ENCODE measurements at places on chromosomes 6 and 20.

DNA sequence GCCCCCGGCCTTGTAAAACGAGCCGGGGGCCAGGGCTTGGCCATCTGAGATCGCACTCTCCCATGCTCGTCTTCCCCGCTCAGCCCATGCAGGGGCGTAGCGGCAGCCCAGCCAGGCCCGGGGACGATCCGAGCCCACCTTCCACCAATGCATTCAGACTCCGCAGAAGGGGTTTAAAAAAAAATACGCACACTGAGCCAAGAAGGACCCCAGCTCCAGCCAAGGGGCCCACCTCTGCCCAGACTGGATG lies 320 bp downstream of the GSTA4 start:
- DNase-seq, result no peak

DNA sequence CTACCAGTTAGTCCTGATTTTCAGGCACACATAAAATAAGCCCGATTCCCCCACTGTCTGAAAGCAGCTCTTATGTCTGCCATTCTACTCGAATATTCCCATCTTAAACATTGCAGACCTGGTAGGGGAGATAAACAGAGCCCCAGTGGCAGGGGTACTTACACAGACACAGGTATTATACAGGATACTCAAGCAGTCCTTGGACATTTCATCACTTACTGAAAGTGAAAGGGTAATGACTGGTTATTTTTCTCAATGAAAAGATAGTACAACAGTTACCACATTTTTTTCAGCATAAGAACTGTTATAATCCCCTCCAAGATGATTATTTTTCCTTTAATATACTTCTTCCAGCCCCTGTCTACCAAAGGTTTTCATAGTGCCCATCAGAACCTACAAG lies 37.8 kb downstream of the TRPC4AP start:
- no peak for DNase-seq

- DNase-seq, result no peak
Observed at GRCh38 chr20:44196271-44196670, 9.3 kb upstream of the JPH2 start.

DNA sequence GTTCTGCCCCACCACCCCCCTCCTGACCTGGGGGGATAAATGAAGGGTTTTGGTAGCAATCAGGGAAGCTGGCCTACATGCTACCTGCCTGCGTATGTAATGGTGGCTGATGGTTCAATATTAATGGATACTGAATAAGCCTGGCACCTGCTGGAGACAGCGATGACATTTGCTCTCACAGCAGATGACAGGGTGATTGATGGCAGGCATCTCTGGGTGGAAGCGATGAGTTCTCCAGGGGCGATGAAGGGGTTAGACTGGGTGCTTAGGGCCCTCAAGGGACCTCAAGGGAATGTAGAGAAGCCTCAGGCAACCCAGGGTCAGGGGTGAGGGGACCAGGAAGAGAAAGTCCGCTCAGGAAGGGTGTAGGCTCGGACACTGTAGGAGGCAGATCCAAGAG lies 107.7 kb upstream of the MLN start:
- DNase-seq, result no peak

DNA sequence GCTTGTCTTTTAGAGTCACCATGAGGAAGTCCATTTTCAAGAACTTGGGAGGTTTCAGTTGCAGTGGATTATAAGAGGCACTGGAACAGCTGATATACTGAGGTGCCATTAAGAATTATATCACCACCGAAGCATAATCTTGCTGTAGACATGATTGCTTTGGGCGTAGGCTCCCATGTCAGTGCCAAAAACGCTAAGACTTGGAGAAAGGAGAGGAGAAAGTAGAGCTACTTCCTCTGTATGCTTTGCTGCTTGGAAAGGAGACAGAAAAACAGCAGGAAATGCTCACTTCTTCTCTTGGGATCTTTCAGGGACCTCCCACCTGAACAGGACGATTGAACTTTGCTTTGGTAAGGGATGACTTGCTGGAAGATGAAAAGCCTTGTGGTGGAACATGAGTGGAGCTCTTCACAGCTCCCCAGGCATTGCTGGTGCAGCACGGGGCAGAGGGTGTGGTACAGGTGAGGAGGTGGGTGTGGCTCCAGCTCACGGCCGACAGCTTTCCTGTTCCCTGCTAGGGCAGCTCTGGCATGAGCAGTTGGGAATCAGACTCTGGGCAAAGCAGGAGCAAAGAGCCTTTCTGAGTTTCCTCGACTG lies 190.4 kb upstream of the JAG1 start:
- no peak for DNase-seq
